ENCODE measurements at places on chromosomes 2 and 18.

DNA sequence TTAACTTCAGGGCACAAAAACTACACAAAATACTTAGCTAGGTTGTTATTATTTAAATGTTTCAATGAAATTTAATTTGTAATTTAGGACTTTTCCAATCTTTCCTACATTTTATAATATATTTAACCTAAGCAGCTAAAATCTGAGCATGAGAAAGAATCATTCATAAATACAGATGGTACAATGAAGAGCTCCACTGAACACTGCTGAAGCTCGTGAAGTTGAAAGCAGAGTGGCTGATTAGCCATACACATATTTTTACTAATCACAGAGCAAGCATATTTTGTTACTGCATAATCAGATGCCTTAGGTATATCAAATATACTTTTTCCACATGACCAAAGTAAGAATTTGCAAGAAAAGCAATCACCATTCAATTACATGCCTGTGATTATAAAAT, 184.9 kb upstream of the ETAA1 start:
- no peak for DNase-seq

- no peak for DNase-seq
These were observed 188.2 kb downstream of the LDLRAD4 start for GRCh38 chr18:13406736-13407135.

DNA sequence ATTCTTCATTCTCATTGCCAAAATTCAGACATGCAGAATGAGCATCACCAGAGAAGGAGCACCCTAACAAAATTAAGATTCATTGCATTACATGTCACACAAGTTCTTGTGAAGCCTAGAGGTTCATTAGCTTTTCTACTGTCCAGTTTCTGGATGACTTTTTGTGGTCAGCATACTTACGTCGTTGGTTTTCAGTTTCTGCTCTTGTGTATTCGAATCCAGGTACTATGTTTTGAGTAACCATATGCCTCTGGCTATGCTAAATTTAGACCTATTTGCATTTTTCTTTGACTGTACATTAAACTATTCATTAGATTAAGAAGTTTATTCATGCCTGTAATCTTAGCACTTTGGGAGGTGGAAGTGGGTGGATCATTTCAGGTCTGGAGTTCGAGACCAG, 251.3 kb downstream of the PARD3B start:
- no peak for DNase-seq

DNA sequence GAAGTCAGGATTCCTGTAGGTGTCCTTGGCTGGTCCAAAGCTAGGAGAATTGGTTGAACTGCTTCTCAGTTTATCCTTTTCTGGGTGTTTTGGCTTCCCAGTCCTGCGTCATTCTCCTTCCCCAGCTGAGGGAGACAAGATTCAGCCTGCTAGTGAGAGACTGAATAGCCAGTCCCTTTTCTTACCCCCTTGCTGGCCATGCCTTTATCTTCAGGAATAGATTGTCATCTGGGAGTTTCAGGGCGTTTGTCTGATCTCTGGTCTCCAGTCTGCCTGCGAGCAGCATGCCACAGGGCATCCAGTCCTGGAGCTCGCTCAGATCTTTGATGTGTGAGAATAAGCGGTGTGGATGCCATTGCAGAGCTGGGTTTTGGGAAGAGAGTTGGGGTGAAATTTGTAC, 5.8 kb downstream of the MYO1B start:
- no peak for DNase-seq

GRCh38 chr18:7896161-7896560, 329.0 kb downstream of the PTPRM start:
- no peak for DNase-seq

- DNase-seq, result no peak
These were observed 713 bp downstream of the ATOH8 start for GRCh38 chr2:85754313-85755095.

GRCh38 chr2:190320696-190321095, 1.1 kb upstream of the HIBCH start:
- no peak for DNase-seq

- no peak for DNase-seq
These were observed 17.0 kb upstream of the ANKRD44 start for GRCh38 chr2:197327472-197328098.

DNA sequence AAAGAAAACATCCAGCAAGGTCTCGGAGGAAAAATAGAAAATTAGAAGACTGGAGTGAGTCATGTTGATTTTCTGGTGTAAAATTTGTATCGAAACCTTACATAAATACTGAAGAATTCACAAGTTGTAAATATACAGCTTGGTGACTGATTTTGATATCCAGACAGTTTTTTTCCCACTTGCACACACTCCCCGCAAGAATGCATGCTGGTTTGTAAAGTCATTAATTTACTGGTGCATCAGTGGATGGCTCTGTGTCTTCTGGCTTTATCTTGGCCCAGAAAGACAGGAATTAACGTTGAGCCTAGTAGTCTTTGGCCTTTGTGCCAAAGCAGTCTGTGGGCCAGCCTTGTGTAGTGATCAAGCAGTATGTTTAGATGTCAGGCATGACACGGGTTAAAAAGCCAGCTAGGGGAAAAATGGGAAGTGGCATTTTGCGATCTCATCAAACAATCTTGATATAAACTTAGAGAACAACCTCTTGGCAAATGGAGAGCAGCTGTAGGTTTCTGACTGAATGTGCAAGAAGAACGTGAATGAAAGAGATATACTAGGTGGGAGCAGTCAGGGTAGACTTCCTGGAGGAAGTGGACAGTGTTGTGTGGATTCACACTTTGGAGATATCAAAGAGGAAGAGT, 22.7 kb upstream of the CASP8 start:
- DNase-seq, result no peak

- DNase-seq, result no peak
These were observed 6.7 kb downstream of the INO80C start for GRCh38 chr18:35490894-35491699.

DNA sequence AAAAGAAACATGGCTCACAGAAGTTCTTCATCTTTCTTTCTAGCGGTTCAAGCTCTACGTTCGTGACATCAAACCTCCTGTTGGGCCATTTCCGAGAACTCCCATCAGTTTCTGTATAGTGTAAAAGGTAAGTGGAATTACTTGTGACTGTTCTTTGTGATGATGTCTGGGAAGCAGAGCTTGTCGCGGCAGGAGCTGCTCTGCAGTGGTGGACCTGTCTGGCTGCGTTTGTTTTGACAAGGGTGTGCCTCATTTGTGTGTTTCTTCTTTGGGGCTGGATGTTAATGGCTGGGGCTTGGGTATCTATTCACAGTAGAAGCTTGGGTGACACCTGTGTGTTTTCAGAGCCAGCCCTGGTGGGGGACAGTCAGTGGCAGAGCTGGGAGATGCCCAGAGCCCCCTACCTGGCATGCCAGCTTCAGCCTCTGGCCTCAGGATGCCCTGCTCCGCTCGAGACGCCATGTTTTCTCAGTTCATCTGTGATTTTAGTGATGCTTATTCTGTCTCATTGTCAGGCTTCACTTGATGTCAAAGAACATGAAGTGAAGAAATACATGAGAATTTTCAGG, 59.6 kb downstream of the LDLRAD4 start:
- DNase-seq, result no peak

DNA sequence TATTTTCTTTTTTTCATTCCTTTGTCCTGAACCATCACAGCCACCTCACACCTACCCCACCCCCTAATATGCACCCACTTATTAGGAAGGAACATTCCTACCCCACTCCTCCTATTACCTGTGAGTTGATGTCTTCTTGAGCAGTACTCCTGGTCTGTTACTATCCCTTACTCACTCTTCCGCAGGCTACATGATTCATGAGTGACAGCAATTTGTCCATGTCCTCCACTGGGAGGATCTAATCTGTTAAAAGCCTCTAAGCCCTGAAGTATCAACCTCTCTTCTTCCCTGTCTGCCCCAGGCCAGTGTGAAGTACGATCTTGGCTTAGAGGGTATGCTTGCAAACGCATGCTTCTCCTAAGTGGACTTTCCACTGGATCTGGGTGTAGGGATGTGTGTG, 75.6 kb upstream of the RFX8 start:
- DNase-seq, result no peak

DNA sequence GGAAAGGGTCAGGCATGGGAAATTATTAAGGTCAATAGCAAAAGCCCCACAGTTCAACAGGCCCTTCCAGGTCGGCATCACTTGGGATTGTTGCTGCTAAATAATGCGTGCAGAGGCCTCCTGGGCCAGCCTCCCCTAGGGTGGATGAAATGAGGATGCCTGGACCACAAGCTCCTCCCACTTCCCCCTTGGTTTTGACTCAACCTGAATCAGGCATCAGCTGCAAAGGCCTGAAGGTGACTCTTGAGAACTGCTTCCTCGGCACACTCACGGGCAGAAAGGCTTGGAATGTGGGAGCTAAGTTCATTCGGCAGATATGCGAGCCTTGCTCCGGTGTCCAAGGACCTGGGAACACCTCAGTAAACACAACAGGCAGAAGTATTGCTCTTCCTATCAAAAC, 69.3 kb downstream of the MBP start:
- no peak for DNase-seq

DNA sequence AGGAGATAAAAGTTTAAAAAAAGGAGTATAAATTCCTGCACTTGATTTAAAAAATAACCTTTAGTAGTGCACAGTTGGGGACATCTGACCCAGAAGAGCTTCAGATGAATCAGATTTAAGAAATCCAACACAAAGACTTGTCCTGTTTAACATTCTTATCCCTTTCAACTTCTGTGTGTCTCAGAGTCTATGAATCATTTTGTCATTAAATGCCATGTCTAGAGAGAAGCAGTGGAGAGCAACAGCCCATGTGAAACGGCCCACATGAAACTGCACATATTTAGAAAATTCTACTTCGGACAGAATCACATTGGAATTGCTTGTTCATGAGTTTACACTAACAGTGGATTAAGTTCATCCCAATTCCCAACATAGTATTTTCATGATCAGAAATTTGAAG, 278.6 kb downstream of the SLC8A1 start:
- no peak for DNase-seq

- no peak for DNase-seq
These were observed 192.8 kb downstream of the PTGR3 start for GRCh38 chr18:75016025-75016717.

- DNase-seq, result no peak
These were observed 48.4 kb downstream of the ATP8B1 start for GRCh38 chr18:57754577-57755338.

DNA sequence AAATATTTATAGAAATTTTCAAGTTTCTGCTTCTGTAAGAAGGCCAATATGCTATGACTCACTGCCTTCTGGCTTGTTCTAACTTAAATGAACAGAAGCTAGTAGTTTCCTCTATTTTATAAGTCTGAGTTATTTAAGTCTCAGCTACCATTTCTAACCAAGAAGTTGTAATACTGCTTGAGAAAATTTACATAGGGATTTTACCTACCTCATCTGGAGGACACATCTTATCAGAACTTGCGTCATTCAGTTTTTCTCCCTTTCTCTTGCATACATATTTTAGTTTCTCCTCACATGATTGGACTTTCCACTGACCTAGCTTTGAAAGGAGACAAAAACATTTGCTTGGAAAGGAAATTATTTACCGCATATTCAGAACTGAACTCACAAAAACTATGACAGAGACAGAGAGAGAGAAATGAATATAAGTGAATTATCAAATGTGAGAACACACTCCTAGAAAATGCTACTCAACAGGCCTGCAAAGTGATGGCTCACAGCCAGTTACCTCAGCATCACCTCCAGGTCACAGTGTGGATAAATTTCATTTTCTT, 81.1 kb upstream of the CD302 start:
- no peak for DNase-seq

DNA sequence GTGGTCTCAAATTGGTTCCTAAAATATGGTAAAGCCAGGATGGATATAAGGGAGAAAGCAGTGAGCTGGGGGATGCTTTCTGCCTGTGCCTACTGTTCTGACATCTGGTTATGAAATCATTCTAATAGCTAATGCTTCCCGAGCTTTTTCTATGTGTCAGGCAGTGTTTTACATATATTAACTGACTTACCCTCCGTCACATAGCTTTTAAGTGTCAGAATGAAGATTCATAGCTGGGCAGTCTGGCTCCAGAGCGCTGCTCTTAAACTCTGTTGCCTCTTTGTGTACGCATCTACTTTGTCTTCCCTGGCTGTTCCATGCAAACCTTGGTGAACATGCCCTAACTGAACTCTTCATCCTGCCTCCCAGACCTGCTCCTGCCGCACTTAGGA, 195.7 kb downstream of the LPIN1 start:
- no peak for DNase-seq

- DNase-seq, result no peak
These were observed 128.4 kb upstream of the PXDN start for GRCh38 chr2:1872602-1873183.

DNA sequence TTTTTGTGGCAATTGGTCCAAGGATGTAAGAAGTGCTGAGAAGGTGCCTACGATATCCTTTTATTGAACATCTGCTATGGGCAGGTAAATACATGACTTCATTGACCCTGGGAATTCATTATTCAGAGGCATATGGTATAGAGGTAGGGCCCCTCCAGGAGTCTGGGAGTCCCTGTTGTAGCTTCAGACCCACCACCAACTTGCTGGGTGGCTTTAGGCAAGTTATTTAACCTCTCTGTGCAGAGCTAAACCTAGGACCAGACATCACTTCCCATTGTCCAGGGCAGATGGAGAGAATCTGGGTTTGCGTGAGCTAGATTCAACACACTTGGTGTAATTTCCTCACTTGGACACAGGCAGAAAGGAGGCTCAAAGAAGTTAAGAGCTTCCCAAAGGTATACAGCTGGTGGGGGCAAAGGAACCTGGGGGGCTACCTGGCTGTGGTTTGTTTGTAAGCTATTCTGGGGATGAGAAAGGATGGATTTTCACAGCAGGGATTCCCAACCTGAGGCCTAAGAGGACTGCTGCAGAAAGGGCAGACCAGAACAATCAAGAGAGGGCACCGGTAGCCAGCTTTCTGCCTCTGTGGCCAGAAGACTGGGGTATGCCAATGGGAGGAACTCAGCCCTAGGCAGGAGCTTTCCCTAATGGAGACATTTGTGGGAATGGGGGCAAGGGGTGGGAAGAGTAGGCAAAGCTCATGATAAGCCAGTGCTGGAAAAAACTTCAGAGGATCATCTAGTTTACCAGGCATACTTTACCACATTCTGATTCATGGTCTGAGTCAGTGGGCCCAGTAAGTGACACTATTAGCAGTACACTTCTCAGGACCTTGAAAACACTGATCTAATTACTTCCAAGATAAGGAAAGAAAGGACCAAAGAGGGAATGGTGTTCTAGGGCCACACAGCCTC, 102.7 kb upstream of the SMAD2 start:
- no peak for DNase-seq

- DNase-seq, result no peak
These were observed 268.7 kb upstream of the SETBP1 start for GRCh38 chr18:44411976-44412375.

- no peak for DNase-seq
These were observed 56.5 kb downstream of the MTX2 start for GRCh38 chr2:176325732-176326131.
